Effector CD8-positive, alpha-beta T cell (primary cell): ENCODE measurements at places on chromosomes 16 and 17.

- peak; percentile 66 for DNase-seq
These were observed at the start of gene SLC25A10 for GRCh38 chr17:81711814-81712467. SLC25A10 (plus strand) TSS chr17:81712284; CDS start chr17:81712427, 143 bp downstream.

GRCh38 chr16:88076211-88076931, 125.1 kb downstream of the BANP start:
- no peak for DNase-seq

- no peak for DNase-seq
These were observed 2.3 kb upstream of the DPH1 start for GRCh38 chr17:2027528-2028233.

DNA sequence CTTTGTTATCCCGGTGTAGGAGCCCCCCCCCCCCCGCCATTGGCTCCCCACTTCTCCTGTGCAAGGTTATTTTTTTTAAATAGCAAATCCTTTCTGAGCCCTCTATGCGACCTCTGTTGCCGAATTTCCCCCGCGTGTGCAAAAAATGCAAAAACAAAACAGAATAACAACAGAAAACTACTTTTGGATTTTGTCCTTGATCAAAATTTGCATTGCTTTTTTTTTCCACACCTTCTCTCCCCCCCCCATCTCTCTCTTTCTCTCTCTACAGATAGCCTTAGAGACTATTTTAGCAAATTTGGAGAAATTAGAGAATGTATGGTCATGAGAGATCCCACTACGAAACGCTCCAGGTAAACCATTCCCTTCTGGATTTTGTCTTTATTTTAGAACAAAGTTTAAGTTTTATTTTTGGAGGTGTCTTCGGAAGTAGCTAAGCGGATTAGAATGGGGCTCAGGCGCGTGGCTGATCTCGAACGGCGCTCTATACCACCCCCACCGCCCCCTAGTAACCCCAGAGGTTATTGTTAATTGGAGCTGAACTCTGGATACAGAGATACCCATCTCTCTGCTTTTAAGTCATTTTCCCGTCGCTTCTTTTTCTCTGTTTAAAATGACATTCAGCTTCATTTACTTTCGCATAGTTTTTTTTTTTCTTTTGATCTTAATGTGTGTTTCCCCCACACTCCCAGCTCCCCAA, 1.0 kb downstream of the MSI2 start:
- no peak for DNase-seq

DNA sequence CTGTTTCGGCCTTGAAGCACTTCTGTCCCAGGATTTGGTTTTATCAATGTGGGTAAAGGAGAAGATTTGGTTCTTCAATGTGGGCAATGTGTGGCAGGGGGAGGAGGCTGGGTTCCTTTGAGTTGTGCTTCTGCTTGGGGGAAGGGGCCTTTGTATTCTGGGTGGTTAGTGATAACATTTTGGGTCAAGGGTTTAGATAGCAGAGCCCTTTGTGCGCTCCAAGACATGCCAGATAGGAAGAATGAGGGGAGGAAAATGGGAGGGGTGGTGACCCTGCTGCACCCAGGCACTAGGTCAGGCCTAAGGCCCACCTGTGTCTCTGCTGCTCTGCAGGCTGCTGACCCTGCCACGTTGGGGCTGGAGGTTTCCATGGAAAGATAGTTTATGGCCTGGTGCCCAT, 40.0 kb upstream of the CDC42EP4 start:
- DNase-seq = no peak

- DNase-seq = no peak
These were observed 188.0 kb downstream of the HAPSTR1 start for GRCh38 chr16:9279291-9280068.

DNA sequence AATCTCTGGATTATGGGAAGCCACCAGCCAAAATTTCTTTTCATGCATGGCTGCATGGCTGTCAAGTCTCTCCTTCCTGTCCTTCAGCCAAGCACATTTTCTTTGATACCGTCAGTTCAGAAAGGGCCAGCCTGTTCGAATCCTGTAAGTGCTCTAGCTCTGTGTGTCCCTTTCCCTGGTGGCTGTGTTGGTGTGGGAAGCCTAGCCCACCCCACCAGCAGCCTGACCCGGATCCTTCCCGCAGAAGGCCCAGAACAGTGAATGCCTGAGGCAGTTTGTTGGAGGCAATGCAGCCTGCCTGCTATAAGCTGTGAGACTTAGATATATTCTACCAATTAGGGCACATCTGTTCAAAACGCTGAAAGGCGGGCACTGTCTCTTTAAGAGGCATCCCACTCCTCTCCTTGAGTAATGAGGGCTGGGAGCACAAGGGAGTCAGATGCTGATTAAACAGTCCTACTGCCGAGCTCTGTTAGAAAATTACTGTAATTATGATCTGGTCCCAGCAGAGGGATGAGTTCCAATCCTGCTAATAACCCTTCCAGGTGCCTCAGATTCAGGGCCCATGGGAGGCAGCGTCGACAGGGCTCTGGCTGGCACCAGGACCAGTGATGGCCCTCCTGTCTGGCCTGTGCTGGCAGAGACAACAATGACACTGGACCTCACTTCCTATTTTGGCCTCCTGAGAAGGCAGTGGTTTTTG, 18.4 kb downstream of the SNX11 start:
- DNase-seq = no peak

DNA sequence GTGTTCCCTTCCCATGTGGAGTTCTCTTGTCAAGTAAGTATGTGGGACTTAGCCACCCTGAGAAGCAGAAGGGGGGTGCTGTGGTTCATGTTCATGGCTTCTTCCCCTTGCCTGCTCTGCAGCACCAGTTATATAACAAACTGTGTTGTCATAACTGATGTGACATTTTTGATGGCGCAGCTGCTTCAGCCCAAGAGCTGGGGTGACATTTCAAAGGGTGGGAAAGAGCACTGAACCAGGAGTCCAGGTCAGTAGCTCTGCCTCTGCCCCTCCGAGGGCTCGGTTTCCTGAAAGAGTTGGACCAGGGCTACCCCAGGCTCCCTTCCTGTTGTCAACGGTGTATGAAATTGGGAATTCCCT, 7.4 kb downstream of the GNAO1 start:
- no peak for DNase-seq

GRCh38 chr17:14922411-14922810, 342.7 kb downstream of the PMP22 start:
- DNase-seq = no peak

DNA sequence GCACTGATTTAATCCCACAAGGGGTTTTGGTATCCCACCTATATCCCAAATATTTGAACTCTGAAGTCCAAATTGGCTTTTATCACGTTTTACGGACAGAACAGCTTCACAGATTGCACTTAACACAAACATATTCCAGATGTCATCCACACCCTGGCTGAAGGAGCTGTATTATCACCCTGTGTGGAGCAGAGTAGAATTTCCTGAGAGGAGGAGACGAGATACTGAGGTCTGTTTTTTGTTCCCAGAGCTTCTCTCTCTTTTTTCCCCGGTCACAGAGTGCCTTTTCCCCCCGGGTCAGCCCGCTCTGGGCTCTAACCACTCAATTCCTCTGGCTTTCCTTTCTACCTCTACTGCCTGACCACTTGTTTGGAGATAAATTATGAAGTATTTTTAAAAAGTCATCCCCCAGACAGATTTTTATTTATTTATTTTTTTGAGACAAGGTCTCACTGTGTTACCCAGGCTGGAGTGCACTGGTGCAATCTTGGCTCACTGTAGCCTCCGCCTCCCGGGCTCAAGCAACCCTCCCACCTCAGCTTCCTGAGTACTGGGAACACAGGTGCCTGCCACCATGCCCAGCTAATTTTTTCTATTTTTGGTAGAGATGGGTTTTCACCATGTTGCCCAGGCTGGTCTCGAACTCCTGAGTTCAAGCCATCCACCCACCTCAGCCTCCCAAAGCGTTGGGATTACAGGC, 30.7 kb downstream of the DNAH2 start:
- DNase-seq = no peak

GRCh38 chr17:34673995-34674890, 94.9 kb downstream of the TMEM132E start:
- DNase-seq = no peak
